Activated T-cell treated with anti-CD3 and anti-CD28 coated beads for 1 hour (primary cell): ENCODE measurements at places on chromosomes 13 and 19.

DNA sequence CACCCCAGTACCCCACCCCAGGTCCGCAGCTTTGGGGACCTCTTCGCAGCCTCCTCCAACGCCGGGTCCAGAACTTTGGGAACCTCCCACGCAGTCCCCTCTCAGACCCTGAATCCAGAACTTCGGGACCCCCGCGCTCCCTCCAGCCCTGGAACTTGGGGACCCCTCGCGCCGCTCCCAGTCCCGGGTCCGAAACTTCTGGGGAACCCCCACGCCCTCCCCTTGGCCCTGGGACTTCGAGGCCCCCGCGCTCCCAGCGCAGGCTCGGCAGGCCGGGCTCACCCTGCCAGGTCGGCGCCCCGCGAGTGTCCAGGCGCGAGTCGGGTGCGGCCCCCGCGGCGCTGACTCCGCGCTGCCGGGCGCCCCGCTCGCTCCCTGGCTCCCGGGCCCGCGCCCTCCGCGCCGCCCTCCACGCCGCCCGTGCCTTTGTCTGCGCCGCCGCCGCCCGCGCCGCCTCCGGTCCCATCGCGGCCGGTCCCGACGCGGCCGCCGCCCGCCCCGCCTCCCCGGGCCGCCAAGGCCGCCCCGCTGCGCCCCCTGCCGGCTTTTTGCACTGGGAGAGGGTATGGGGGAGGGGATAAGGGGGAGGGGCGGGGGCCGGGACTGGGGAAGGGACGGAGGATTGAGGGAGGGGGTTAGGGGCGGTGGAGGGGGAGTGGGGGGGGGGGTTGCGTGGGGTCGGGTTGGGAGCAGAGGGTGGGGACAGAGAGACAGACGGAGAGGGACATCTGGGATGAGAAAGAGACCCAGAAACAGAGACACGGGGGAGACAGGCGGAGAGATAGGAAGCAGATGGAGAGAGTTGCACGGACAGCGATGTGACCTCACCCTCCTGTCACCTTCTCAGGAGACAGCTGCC lies at the start of gene HOMER3:
TSS of gene HOMER3 (minus strand) at position 449 of the 859 bp plus-strand sequence. CDS start 2,235 bp downstream, outside the sequence.
- DNase-seq: peak; percentile 85

- no peak for DNase-seq
Observed at GRCh38 chr19:48636859-48637448, at the start of gene DBP. DBP (minus strand) TSS chr19:48637379; CDS start chr19:48636994, 385 bp downstream.

DNA sequence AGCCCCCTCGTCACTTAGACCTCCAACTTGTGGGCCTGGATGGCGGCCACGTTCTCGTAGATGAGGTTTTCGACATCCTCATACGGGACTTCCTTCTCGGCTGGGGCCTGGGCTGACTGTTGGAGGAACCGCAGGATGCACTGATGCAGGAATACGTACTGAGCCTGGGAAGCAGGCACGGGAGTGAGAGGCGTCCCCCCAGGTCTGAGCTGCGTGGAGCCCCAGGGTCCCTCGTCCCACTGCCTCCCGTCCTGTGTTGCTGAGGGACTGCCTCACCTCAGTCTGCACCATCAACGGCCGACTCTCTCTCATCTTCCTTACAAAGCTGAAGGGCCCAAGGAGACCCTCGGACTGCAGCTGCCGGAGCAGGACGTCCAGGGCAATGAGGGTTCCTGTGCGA lies 1.7 kb upstream of the SYT5 start:
- no peak for DNase-seq

DNA sequence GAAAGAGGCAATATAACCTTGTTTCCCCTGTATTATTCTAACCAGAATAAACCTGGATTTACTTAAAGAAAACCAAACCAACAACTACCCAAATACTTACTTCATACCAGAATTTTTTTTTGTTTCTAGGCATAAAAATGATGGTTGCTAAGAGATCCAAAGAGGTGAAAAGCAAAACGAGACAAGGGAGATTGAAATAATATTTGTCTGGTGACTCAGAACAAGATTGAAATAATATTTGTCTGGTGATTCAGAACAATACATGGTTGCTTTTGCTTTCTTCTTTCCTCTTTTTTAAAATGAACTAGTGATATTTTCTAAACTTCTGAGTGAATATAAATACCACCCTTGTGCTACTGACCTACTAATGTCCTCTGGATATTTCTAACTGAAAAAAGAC lies 592.9 kb downstream of the KCTD12 start:
- DNase-seq: no peak

- no peak for DNase-seq
Observed at GRCh38 chr13:75774176-75774575, 138.0 kb downstream of the LMO7 start.

DNA sequence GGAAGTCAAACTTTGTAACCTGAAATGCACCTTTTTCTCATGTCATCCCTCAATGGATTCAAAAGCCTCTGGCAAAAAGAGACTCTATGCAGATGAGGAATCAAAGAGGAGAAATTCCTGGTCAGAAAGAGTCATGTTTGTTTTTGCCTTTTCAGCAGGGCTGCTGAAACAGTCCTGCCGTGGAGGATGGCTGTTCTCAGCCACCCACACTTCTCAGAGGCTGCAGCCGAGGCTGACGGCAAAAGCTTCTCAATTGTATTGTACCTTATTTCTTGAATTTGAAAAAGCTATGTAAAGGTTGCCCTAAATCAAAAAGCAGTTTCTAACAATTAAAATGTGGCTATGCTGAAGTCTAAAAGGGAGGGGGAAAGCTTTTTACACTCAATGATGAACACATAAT lies 385.3 kb downstream of the KCTD12 start:
- DNase-seq: no peak

- no peak for DNase-seq
Observed at GRCh38 chr13:50636007-50636704, 207.3 kb downstream of the DLEU7 start.

DNA sequence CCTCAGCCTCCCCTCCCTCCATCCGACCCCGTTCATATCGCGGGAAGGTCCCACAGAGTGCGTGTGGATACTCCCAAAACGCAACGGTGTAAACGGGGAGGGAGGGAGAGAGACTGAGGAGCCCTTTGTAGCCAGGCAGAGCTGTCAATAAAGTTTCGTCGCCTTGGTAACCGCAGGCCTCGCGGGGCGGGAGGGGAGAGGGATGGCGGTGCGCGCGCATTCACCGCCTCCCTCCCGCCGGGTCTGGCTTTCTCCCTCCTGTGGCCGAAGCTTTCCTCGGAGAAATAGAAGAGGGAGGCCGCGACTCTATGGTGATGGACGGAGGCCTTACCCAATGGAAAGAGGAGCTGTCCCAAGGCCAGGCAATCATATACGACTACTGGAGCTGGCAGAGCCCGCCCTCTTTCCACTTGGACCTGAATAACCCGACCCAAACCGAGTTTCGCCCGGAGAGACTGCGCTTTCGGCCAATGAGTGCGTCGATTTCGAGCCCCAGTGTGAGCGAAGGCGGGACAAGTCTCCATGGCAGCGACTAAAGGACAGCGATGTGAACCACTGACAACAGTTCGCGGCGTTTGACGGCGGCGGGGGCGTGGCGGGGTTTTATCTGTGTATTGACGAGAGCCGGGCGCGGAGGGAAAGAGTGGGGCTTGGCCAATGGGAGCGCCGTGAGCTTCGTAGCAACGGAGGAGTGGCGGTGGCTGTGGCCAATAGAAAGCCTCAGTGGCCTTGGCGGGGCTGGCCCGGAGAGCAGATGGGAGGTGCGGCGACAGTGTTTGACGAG lies at the start of gene KMT5C:
TSS of gene KMT5C (plus strand) at position 772 of the 784 bp plus-strand sequence. CDS start 2,061 bp downstream, outside the sequence.
- peak; percentile 100 for DNase-seq

GRCh38 chr13:75685239-75685697 lies 49.1 kb downstream of the LMO7 start:
- no peak for DNase-seq

GRCh38 chr19:42455621-42456081 lies 12.9 kb upstream of the CXCL17 start:
- no peak for DNase-seq

GRCh38 chr13:21181671-21182070 lies 5.2 kb downstream of the MRPL57 start:
- no peak for DNase-seq

DNA sequence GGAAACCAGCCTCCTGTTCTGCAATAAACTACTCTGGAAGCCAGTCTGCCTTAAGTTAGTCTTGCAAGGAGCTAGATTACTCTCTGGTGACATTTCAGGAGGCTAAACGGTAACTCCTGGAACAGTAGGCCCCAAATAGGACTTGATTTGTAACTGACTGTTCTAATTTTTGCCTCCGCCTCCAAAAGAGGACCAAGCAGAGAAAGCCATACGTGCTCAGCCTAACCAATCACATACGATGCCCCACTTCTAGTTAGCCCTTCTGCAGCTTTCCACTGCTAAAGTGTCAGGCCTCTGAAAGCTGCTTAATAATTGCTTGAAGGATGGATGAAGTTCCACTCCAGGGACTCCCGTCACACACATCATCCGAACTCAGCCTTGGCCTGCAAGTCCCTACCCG lies 744 bp downstream of the ZNF805 start:
- no peak for DNase-seq

GRCh38 chr19:19711934-19712828 lies 20.7 kb downstream of the ZNF14 start:
- DNase-seq: no peak

DNA sequence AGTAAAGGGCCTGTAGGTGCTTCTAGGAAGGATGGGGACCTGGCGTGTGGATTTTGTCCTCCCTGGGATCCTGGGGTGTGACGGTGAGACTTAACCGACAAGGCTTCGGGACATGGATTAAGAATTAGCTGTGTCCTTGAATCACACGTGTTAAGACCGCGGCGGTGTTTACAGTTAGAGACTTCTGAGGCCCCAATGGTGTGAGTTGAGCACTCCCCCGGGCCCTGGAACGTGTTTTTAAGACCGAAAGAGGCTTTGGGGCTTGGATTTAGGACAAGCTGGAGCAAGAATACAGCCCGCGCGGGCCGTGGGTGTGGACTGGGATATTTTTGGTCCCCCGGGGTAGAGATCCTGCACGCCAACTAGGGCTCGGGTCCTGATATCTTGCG lies 1.2 kb upstream of the SLC27A1 start:
- DNase-seq: no peak
